ENCODE measurements at places on chromosomes 11 and 22.
A peak's percentile ranks its signal among the peaks of the same experiment; 100 is the strongest.

DNA sequence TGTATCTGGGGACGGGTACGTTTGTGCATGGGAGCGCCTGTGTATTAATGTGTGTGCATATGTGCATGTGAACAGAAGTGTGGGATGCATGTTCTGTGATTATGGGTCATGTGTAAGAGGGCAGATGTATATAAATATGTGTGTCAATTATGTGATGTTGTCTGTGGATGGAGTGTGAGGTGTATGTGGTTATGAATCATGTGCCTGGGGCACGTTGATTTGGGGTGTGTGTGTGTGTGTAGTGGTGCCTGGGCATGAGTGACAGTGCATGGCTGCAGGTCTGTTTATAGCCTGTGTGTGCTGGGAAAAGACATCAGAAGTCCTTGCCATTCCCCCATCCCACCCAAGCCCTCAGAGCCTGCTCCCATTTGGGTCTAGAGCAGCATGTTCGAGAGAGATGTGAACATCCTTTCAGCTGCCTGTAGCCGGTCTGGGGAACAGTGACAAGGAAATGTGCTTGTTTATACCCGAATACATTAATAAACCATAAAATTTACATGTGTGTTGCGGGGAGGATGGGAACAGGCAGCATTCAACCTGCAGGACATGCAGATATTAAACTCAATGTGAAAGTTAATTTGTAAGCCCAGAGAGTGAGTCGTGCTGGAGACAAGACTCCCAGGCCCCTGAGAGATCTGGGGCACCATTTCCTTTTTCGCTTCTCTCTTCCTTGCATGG lies 129.0 kb downstream of the NECTIN1 start:
- DNase-seq, result no peak

DNA sequence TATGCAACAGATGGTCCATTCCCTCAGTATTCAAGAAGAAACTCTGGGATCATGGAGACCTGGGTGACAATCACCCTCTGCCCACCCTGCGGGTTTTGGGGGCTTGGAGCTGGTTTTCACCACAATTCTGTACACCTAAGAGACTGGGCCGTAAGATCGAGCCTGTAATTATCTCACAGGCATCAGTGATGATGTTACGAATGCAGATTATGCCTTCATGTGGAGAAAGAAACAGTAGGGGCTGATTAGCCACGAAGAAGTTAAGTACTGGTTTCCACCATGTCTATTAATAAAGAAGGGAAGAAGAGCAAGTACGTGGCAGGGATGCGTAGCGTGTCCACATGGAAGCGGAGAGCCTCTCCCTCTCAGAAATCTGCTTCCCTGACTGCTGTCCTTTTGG lies 5.3 kb upstream of the EFCAB6 start:
- DNase-seq, result no peak

- DNase-seq, result no peak
Observed at GRCh38 chr11:112725636-112726035, 235.6 kb upstream of the NCAM1 start.

DNA sequence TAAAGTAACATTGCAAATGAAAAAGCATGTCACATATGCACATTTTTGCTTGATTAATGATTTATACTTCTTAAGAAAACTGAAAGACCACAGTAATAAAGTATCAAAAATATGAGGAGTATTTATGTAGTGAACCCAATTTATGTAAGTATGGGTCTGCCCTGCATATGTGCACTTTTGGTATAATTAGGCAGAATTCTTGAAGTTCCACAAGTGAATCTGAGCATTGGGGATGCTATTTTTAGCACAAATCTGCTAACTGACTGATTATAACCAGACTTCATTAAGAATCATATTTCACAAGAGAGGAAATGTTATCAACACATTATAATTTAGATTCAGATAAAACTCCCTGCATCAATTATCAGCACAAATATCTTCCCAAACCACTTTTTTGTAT lies 407.1 kb upstream of the LRRC4C start:
- DNase-seq, result no peak

- DNase-seq, result no peak
Observed at GRCh38 chr11:103170865-103171264, 61.6 kb downstream of the DYNC2H1 start.

DNA sequence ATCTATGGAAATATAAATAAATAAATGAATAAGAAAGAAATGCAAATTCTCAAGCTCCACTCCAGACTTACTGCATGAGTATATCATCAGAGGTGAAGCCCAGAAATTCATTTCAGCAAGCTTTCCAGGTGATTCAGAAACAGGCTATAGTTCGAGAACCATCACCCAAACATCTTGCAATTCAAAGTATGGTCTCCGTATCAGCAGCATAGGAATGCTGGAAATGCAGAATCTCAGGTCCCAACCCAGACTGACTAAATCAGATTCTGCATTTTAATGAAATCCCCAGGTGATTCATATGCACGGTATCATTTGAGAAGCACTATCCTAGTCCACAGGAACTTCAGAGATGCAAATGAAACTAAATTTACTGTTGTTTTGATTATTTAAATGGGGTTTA lies 95.3 kb downstream of the SERGEF start:
- no peak for DNase-seq

DNA sequence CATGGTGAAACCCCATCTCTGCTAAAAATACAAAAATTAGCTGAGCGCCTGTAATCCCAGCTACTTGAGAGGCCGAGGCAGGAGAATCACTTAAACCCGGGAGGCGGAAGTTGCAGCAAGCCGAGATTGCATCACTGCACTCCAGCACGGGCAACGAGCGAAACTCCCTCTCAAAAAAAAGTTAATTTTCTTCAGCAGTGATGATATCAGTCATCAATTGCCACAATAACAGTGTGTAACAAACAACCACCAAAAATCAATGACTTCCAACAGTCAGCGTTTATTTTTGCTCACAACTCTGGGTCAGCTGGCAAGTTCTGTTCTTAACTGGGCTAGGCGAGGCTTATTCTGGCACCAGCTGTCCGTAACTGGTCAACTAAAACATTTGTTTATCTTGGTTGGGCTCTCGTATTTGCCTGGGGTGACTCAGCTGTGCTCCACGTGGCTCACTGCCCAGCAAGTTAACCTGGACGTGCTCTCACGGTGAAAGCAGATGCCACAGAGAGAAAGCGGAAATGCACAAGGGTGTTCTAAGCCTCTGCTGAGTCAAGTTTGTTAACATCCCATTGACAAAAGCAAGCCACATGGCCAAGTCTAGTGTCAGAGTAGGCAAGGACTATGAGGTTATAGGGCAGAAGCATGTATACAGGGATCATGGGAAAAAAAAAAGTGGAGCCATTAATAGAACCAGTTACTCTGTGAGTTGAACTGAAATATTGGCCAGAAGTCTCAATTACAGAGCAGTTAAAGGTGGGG lies 52.1 kb downstream of the LHFPL7 start:
- DNase-seq, result peak; percentile 68

DNA sequence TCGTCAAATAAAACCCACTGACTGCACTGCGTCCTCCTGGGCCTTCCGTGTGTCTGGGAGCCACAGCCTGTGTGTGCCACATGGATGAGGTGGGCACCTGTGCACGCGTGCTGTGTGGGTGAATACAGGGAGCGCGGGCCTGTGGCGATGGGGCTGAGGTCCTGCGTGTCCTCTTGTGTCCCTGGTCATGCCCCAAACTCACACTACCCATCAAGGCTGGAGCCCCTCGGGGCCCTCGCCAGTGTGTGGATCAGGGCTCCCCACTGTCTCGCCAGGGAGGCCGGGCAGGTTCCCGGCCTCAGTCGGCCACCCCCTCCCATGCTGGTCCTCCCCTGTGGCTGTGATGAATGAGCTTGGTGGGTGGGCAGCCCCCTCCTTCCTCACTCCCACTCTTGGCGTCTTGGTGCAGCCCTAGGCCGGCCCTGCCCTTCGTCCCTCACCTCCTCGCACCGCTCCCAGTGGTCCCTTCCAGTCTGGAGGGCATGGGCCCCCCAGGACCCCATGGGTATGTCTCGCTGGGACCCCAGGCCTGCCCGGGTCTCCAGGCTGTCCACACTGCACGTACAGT lies 707 bp upstream of the CD151 start:
- no peak for DNase-seq

- DNase-seq, result no peak
Observed at GRCh38 chr11:42528911-42529310, 782.9 kb upstream of the API5 start.

DNA sequence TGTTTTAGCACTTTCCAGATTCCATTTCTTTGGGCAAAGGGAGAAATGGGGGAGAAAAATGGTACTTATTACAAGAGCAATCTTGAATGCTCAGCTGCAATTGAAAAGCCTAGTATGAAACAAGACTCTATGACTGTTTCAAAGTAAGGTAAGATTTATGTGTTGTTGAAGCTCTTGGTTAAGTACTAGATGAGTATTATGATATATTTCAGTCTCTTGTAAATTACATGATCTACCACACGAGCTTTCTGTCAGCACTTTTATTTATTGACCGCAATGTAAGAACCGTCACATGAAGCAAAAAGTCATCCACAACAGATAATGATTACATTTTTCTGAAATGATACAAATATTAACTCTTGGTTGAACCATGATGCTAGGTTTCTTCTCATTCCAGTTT lies 906.7 kb upstream of the CHORDC1 start:
- DNase-seq, result no peak

DNA sequence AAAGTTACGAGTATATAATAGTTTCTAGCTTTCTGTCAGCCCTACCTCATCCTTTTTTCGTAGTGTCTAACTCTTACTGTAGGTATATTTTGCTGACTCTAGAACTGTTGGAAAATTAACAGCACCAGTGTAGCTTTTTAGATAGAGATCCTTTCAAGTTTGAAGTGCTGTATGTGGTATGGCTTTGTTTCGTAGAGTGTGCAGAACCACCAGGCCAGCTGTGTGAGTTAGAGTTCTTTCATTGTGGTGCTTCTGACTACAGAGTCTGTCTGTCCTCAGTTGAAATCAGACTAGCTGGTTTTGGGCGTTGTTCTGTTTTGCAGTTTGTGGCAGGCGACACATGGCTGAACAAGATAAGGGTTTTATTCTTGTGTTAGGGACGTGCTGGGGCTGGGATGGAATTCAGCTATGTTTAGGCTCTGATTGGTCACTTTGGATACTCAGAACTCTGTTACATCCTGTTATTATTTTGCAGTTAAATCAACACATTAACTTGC lies 3.2 kb downstream of the ARHGEF12 start:
- DNase-seq, result peak; percentile 48

GRCh38 chr11:126734752-126735151 lies 265.8 kb downstream of the KIRREL3 start:
- no peak for DNase-seq

GRCh38 chr11:44564670-44565210 lies 723 bp upstream of the CD82 start:
- DNase-seq, result peak; percentile 78

DNA sequence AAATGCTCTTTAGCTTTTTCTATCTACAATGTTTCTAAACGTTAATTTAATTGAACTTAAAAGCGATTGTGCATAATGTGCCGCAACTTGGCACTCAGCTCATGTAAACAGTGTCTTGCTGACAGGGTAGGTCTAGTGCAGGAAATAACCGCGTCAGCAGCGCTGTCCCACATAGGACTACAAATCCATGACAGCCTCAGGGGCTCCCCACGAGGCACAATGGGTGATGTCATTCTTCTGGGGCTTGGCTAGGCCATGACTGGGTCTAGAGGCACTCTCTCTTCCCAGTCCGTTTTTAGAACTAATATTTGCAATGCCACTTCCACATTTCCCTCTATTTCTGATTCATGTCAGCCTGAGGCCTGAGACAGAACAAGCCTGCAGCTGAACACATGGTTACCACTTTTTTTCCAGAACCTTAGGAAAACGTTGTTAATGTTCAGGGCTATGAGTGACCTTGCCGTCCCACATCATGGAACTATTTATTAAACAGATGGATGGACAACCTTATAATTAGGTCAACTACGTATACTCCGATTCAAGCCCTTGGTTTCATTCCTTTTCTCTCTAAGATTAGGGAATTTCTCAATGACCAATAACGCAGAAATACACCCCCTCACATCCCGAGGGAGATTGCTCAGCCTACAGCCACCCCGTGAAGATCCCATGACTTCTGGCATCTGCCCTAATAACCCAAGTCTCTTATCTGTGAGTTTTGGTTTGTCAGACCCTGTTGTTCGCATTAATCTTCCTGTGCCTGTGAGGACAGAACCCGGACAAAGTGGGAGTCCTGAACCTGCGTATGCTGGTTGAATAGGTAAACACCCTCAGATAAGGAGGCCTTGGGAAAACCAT lies 19.4 kb upstream of the SNX32 start:
- peak; percentile 12 for DNase-seq

- peak; percentile 41 for DNase-seq
Observed at GRCh38 chr22:32281072-32281471, 25.9 kb upstream of the SLC5A4 start.

- no peak for DNase-seq
Observed at GRCh38 chr11:117478926-117479325, 151.3 kb downstream of the CEP164 start.

DNA sequence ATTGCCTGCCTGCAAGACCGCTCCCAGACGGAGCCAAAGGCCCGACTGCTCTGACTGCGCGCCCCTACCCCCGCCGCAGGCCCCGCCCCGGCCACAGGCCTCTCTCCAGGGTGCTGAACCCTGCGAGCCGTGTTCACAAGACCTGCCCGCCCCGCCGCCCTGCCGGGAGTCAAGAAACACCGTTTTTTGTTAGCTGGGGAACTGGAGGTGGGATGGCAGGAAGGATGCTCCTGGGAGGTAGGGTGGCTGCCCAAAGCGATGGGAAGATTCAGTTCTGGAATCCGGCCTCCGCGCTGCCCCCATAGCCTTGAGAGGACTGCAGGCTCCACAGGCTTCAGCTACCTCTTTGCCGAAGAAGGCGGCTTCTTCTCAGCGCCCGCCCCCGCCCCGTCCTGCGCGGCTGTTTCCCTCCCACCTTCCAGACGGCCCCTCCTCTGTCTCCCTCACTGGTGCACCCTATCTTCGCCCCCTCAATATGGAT lies 2.7 kb upstream of the PDE2A start:
- DNase-seq, result peak; percentile 23

DNA sequence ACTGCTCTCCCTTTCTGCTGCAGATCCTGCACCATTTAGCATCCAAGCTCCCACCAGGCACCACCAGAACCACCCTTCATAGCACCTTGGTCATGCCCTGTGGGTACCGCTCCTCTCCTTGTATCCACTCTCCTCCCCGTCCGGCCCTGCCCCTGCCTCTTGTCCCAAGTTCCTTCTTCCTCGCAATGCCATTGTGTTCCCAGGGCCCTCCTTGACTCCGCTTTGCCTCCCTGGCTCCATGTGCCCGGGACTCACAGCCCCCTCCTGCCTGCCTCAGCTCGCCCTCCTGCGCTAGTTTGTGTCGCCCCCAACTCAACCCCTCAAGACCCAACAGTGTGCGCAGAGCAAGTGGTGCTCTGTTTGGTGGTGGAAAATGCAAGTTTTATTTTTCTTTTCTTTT lies 10.8 kb downstream of the FADS2 start:
- DNase-seq, result no peak

DNA sequence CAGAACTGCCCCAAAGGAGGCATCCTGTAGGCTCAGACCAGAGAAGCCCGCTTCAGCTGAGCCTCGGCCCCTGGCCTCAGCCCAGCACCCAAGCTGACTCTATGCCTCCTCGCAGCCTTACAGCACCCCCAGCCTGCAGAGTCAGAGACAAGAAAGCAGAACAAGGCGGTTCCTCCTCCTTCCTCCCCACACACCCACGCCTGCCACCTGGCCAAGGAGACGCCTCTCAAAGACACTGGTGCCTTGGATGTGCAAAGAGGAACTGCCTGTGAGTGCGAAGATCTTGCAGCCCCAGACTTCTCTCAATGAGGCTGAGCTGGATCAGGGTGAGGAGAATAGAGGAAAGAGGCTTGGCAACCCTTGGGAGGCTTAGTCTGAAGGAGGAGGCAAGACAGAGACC lies 60.2 kb downstream of the PDE2A start:
- no peak for DNase-seq

GRCh38 chr11:78365381-78365792 lies 52.2 kb downstream of the GAB2 start:
- DNase-seq, result no peak

- DNase-seq, result no peak
Observed at GRCh38 chr11:116172851-116173250, 599.9 kb downstream of the BUD13 start.

Measured in RKO (cell line).